Activated naive CD8-positive, alpha-beta T cell treated with anti-CD3 and anti-CD28 coated beads, Interleukin-2, amount 10 ng/mL, durations not matched to agents 7 days and 5 days (primary cell): ENCODE measurements at places on chromosomes 2 and 18. TPM values are rescaled to one million over a fixed set of nuclear protein-coding genes. Genes with fewer than 3 reads are reported as not detected.
A peak's percentile ranks its signal among the peaks of the same experiment; 100 is the strongest.

GRCh38 chr2:143428700-143429099 is 299.5 kb downstream of the ARHGAP15 start:
- DNase-seq, result no peak
- no peaks in the 10 kb centered on the region for H3K27me3 ChIP-seq
- H3K4me3 ChIP-seq, result no peak overlapping the region
- peaks cover 17% of the 10 kb centered on the region for H3K36me3 ChIP-seq

- DNase-seq, result no peak
- no peak overlapping the region for H3K27ac ChIP-seq
- H3K4me3 ChIP-seq, result no peak overlapping the region
- no peaks in the 10 kb centered on the region for H3K4me1 ChIP-seq
Measured at GRCh38 chr18:25518716-25519053, 166.7 kb upstream of the ZNF521 start.

- no peaks in the 10 kb centered on the region for H3K4me1 ChIP-seq
- DNase-seq, result no peak
- peaks cover 3% of the 10 kb centered on the region for H3K27me3 ChIP-seq
- H3K4me3 ChIP-seq, result no peak overlapping the region
Measured at GRCh38 chr18:56315363-56315762, 323.0 kb downstream of the TXNL1 start.

DNA sequence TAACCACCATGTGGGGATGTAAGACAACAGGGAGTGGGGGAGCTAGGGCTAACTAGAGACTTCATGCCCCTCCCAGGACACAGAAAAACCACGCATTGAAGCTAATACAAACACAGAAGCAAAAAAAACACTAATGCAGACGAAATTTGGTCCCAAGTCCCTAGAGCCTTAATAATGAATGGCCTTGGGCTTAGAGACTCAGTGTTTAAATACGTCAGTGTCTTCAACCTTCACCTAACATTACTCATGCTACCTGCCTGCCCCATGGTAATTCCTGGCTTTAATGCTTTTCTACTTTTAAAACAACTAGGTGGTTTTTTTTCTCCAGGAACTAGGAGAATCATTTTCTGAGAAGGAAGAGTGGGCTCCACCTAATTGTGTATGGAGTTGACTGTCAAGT is 64.1 kb upstream of the ITSN2 start:
- no peaks in the 10 kb centered on the region for H3K27me3 ChIP-seq
- H3K27ac ChIP-seq, result no peak overlapping the region
- no peak overlapping the region for H3K4me3 ChIP-seq
- H3K36me3 ChIP-seq, result no peaks in the 10 kb centered on the region

- no peaks in the 10 kb centered on the region for H3K27me3 ChIP-seq
- H3K4me1 ChIP-seq, result peaks cover 5% of the 10 kb centered on the region
- DNase-seq, result no peak
- H3K36me3 ChIP-seq, result peaks cover 42% of the 10 kb centered on the region
- H3K4me3 ChIP-seq, result no peak overlapping the region
Measured at GRCh38 chr18:21575656-21576055, 24.8 kb downstream of the ESCO1 start.

TOGARAM2 gene
- 5.3 TPM for total RNA-seq

LYG2 gene
- total RNA-seq, result not detected

DNA sequence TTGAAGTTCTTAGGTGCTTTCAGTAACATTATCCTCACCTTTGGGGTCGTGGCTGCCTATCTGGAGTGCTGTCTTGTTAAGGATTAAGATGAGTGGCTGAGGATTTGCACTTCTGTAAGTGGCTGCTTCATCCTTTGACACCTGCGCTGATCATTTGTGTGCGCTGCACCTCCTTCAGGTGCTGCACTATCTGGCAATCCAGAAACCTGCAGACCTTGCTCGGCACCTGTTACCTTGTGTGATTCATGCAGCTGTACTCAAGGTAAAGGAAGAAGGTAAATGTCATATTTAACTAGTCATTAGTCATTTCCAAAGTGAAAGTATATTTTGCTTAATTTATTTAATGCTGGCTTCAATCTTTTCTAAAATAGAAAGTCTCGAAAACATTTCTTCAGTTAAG is 110.3 kb downstream of the RAB3GAP1 start:
- H3K36me3 ChIP-seq, result peaks cover 25% of the 10 kb centered on the region
- H3K27ac ChIP-seq, result no peak overlapping the region
- no peak overlapping the region for H3K4me3 ChIP-seq
- H3K27me3 ChIP-seq, result no peaks in the 10 kb centered on the region
- no peaks in the 10 kb centered on the region for H3K4me1 ChIP-seq

GRCh38 chr2:218230882-218231281 is 13.9 kb downstream of the ARPC2 start:
- no peaks in the 10 kb centered on the region for H3K27me3 ChIP-seq
- peaks cover 46% of the 10 kb centered on the region for H3K4me1 ChIP-seq
- peak overlapping the region; percentile 74 for H3K4me3 ChIP-seq
- peaks cover 67% of the 10 kb centered on the region for H3K36me3 ChIP-seq
- DNase-seq, result no peak

DNA sequence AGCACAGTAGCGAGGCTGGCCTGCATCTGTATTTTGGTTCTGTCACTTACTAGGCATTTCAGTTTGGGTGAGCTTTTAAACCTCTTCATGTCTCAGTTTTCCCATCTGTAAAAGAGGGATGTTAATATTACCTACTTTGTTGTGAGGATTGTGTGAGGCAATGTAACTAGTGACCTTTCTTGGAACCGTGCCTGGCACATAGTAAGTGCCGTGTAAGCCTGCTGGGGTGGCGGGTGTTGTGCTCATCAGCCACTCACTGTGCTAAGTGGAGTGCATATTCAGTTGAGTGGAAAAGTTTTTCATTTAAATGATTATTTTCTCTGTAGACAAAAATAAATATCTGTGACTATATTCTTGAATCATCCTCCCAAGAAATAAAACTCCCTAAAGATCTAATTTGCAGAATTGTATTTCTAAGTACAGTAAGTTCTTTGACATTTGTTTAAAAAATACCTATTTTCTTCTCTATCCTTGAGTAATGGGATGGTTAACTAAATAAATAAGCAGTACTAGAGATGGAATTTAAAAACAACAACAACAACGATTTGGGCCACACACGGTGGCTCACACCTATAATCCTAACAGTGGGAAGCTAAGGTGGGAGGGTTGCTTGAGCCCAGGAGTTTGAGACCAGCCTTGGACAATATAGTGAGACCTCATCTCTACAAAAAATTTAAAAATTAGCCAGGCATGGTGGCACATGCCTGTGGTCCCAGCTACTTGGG is 56.7 kb downstream of the MALT1 start:
- H3K4me1 ChIP-seq, result peaks cover 4% of the 10 kb centered on the region
- H3K27me3 ChIP-seq, result no peaks in the 10 kb centered on the region
- H3K27ac ChIP-seq, result no peak overlapping the region
- H3K36me3 ChIP-seq, result peaks cover 39% of the 10 kb centered on the region
- H3K4me3 ChIP-seq, result no peak overlapping the region
- DNase-seq, result no peak

OSGEPL1 gene
- 14.3 TPM for total RNA-seq

GPR55 gene
- total RNA-seq, result 21.5 TPM

DNA sequence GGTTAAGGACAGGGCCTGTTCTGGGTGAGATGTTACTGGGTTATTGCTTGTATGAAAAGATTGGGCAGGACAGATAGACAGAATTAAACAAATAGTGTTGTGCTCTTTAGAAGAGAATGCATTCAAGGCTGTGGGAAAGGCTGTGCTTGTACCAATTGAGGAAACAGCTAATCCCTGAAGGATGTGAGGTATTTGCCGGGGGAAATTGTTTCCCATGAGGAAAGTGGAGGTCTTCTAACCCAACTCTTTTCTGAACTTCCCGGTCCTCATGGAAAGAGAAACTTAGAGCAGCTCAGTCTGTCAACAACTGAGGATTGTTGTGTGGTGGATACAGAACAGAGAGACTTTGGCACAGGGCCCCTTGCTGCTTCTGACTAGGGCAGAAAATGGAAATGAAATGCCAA is 9.5 kb downstream of the SLC1A4 start:
- no peaks in the 10 kb centered on the region for H3K27me3 ChIP-seq
- peaks cover 28% of the 10 kb centered on the region for H3K4me1 ChIP-seq
- no peak overlapping the region for H3K27ac ChIP-seq

GRCh38 chr2:207048416-207048815 is 109.1 kb downstream of the CPO start:
- no peak overlapping the region for H3K4me3 ChIP-seq
- DNase-seq, result no peak
- H3K27me3 ChIP-seq, result peaks cover 7% of the 10 kb centered on the region
- H3K4me1 ChIP-seq, result peaks cover 9% of the 10 kb centered on the region
- peaks cover 5% of the 10 kb centered on the region for H3K36me3 ChIP-seq
- H3K27ac ChIP-seq, result no peak overlapping the region

DNA sequence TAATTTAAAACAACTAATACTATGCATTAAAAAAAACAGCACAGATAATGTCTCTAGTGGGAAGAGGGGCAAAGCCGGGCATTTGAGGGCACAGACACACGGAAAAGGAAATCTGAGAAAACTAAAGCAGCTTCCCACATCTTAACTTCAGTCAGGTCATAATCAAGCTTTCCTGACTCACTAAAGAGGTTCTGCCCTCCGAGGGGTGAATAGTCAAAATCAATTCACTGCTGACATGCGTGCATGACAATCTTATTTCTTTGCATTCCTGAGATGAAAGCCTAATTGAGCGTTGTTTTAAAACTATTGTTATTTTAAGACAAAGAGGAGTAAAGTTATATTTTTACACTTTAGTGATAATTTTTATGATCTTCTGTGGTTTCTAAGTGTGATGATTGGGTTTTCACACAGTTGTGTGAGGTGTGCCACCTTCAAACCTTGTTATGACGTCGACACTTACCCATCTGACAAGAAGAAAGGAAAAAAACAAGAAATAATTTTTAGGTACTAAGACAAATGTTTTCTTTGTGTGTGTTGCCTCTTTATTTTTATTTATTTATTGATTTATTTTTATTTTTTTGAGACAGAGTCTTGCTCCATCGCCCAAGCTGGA is 90.9 kb downstream of the GATA6 start:
- DNase-seq, result no peak
- H3K4me1 ChIP-seq, result no peaks in the 10 kb centered on the region
- no peaks in the 10 kb centered on the region for H3K27me3 ChIP-seq
- H3K27ac ChIP-seq, result no peak overlapping the region
- no peak overlapping the region for H3K4me3 ChIP-seq

CDH7 gene
- total RNA-seq, result not detected

DNA sequence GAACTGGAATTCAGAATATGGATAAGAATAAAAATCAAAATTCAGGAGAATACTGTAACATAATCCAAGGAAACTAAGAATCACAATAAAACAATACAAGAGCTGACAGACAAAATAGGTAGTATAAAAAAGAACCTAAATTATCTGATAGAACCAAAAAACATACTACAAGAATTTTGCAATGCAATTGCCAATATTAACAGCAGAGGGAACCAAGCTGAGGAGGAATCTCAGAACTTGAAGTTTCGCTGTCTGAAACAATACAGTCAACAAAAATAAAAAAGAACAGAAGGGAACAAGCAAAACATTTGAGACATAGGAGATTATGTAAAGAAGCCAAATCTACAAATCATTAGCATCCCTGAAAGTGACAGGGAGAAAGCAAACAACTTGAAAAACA is 84.1 kb upstream of the GALNT13 start:
- H3K4me3 ChIP-seq, result no peak overlapping the region
- no peaks in the 10 kb centered on the region for H3K36me3 ChIP-seq
- DNase-seq, result no peak
- H3K27me3 ChIP-seq, result no peaks in the 10 kb centered on the region
- no peak overlapping the region for H3K27ac ChIP-seq
- no peaks in the 10 kb centered on the region for H3K4me1 ChIP-seq

DNA sequence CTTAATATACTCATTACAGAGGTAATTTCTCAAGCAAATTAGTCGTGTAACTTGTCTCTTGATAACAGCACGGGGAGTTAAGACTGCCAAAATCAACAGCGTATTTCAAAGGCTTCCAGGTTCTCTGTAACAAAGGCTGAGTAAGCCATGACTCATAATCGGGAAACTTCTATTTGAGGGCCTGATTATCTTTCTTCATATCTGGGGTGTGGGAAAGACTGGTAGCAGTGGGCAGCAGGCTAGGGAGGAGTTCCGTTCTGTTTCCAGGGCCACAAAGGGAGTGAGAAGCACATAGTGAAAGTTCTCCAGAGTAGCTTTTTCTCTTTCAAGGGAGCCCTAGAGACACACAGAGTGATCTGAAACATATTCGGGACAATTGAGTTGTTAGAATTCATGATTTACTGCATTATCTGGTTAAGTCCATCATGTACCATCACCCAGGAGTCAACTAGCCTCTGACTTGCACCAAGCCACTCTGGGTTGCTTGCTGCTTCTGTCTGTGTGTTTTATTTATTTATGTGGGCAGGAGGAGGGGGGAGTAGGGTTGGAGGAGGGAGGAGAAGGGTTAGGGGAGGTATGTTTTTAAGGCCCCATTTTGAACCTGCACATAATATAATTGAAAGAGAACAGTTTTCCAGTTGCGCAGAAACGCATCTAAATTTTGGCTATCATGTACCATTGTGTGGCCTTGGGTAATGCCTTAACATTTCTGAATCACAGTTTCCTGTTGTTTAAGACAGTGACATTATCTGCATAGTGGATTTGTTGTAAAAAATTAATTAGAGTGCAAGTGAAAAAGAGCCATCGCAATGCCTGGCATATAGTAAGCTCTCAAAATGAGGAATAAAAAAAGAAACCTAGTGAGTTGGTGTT is 80.5 kb upstream of the ITPRID2 start:
- H3K27me3 ChIP-seq, result peaks cover 2% of the 10 kb centered on the region
- peaks cover 3% of the 10 kb centered on the region for H3K4me1 ChIP-seq
- H3K36me3 ChIP-seq, result no peaks in the 10 kb centered on the region
- no peak overlapping the region for H3K27ac ChIP-seq
- no peak for DNase-seq

DNA sequence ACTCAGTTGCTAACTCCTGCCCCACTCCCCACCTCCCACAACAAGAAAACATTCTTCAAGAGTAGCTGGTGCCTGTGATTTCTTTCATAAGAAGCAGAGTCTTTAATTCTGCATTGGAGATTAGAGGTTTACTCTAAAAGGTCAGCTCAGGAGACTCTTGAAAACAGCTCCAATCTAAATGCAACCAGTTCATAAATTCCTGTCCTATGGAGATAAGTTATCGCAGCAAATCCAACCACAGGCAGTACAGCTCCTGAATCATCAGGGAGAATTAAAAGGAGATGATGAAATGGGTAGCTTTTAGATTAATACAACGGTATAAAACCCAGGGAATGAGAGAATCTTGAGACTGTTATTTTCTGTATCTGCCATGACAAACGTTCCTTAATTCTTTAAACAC is 130.7 kb downstream of the SOCS6 start:
- peaks cover 4% of the 10 kb centered on the region for H3K27me3 ChIP-seq
- H3K27ac ChIP-seq, result no peak overlapping the region
- H3K4me3 ChIP-seq, result no peak overlapping the region
- H3K36me3 ChIP-seq, result no peaks in the 10 kb centered on the region

ADAM23 gene
- total RNA-seq, result 1.7 TPM

TMEM37 gene
- not detected for total RNA-seq

IL1F10 gene
- total RNA-seq, result not detected

APLF gene
- total RNA-seq, result 4.6 TPM

CDK5R2 gene
- not detected for total RNA-seq

GRCh38 chr2:171083451-171083850 is 77.2 kb downstream of the TLK1 start:
- H3K27ac ChIP-seq, result no peak overlapping the region
- no peaks in the 10 kb centered on the region for H3K27me3 ChIP-seq
- peaks cover 25% of the 10 kb centered on the region for H3K36me3 ChIP-seq

GRCh38 chr2:9160732-9161131 is 45.9 kb upstream of the ASAP2 start:
- no peak for DNase-seq
- no peak overlapping the region for H3K4me3 ChIP-seq
- H3K27ac ChIP-seq, result no peak overlapping the region
- no peaks in the 10 kb centered on the region for H3K36me3 ChIP-seq
